ENCODE measurements at places on chromosomes 1 and 21.

DNA sequence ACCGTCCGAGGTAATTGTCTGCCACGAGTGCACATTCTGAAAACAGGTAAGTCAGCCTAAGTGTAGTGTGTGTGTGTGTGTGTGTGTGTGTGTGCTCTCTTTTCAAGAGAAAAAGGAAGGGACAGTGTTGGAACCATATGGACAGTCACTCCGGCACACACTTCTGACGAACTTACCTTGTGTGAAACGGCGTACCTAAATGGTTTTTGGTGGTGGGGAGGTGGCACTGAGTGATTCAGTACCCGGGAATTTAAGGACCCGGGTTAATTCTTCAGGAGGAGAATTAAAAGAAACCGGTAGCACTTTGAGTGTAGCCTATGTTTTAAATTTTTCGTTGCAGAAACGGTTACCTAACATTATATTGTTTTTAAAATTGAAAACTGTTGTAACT lies 286 bp downstream of the ODR4 start:
- no peaks in the 10 kb centered on the region for H3K27me3 ChIP-seq
- H3K27ac ChIP-seq: peak overlapping the region; percentile 81
- H3K36me3 ChIP-seq: no peaks in the 10 kb centered on the region
- H3K4me3 ChIP-seq: peak overlapping the region; percentile 8
- peaks cover 29% of the 10 kb centered on the region for H3K4me1 ChIP-seq

DNA sequence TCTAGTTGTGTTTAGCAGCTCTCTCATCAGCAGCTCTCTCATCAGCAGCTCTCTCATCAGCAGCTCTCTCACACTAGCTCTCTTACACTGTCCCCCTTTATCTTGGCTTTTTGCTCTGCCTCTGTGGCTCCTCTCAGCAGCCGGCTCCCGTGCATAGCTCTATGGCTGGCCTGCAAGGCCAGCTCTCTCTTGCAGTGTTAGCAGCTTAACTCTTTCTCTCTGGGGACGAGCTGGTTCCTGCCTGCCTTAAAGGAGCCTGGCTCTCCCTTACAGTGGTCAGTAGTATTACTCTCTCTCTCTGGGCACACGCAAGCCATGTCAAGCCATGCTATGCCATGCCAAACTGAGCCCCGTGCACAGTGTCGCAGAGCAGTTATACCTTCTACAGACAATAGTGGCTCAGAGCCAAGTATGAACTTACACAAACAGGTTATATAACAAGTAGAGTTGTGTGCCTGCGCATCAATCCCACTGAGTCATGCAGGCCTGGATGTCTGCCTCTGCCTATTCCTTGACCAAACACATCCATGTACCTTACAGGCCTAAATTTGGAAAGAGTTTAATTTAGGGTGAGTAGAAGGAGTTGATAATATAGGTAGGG lies 295.9 kb downstream of the TPR start:
- H3K36me3 ChIP-seq: no peaks in the 10 kb centered on the region
- H3K4me3 ChIP-seq: no peak overlapping the region
- no peak for DNase-seq
- H3K4me1 ChIP-seq: no peaks in the 10 kb centered on the region
- H3K27me3 ChIP-seq: no peaks in the 10 kb centered on the region

DNA sequence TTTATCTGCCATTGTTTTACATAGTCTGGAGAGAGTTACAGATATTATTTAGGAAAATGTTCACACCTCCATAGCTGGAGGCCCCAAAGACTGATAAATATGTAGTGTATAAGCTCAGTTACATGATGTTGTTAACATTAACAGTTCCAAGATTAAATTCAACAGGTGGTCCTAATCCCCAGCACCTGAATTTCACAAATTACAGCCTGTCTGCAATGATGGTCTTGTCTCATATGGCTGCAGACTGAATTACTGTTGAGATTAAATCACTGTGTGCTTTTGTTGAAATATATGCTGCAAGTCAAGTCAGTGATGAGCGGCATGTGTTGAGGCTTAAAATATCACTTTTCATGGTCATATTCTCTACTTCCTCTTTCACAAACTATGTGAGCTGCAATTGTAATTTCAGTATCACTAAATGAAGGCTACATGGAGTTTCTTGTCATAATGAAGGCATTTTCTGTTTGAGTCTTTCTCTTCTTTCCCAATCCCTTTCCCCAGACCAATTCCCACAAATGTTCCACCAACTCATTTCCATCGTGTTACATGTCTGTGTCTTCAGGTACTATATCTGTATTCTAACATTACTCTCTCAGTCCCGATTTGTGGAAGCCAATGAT lies 4.2 kb downstream of the ST6GALNAC5 start:
- no peak overlapping the region for H3K4me3 ChIP-seq
- H3K4me1 ChIP-seq: peaks cover 18% of the 10 kb centered on the region
- H3K36me3 ChIP-seq: no peaks in the 10 kb centered on the region
- no peak overlapping the region for H3K27ac ChIP-seq

GRCh38 chr1:26156285-26157038 lies 2.4 kb upstream of the FAM110D start:
- H3K27ac ChIP-seq: no peak overlapping the region
- peaks cover 7% of the 10 kb centered on the region for H3K4me1 ChIP-seq
- H3K4me3 ChIP-seq: no peak overlapping the region
- no peaks in the 10 kb centered on the region for H3K36me3 ChIP-seq

DNA sequence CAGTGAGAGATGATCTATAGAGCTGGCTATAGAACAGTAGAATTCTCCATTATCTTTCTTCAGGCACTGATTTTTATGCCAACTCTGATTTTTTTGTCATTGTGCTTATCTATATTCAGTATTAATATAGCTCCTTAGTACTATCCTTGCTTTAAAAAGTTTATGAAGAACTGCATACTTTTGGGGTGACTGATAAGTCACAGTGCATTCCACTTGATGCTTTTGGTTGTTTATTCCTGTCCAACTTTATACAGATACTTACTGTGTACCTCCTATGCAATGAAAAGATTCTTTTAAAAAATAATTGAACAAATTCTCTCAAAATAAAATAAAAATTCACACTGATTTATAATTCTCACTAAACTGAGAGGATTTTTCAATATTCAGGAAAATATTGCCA lies 71.6 kb downstream of the COL24A1 start:
- no peak overlapping the region for H3K4me3 ChIP-seq
- DNase-seq: no peak
- no peaks in the 10 kb centered on the region for H3K4me1 ChIP-seq
- H3K36me3 ChIP-seq: no peaks in the 10 kb centered on the region
- H3K27me3 ChIP-seq: no peaks in the 10 kb centered on the region

- H3K27me3 ChIP-seq: no peaks in the 10 kb centered on the region
- peak overlapping the region; percentile 39 for H3K4me3 ChIP-seq
- H3K4me1 ChIP-seq: peaks cover 11% of the 10 kb centered on the region
Measured at GRCh38 chr1:11664336-11665065, 501 bp downstream of the FBXO6 start.

GRCh38 chr1:51071291-51072042 lies 30.6 kb upstream of the C1orf185 start:
- no peak overlapping the region for H3K27ac ChIP-seq
- peaks cover 11% of the 10 kb centered on the region for H3K4me1 ChIP-seq
- DNase-seq: no peak
- H3K27me3 ChIP-seq: no peaks in the 10 kb centered on the region
- no peaks in the 10 kb centered on the region for H3K36me3 ChIP-seq
- H3K4me3 ChIP-seq: no peak overlapping the region

GRCh38 chr1:11100149-11100493 lies 452 bp upstream of the EXOSC10 start:
- no peak for DNase-seq
- peaks cover 19% of the 10 kb centered on the region for H3K4me1 ChIP-seq
- H3K4me3 ChIP-seq: no peak overlapping the region
- H3K27ac ChIP-seq: peak overlapping the region; percentile 86

GRCh38 chr1:31299365-31299764 lies 2.5 kb downstream of the ZCCHC17 start:
- H3K36me3 ChIP-seq: no peaks in the 10 kb centered on the region
- no peak overlapping the region for H3K27ac ChIP-seq
- H3K4me1 ChIP-seq: peaks cover 25% of the 10 kb centered on the region
- no peak for DNase-seq
- no peaks in the 10 kb centered on the region for H3K27me3 ChIP-seq

DNA sequence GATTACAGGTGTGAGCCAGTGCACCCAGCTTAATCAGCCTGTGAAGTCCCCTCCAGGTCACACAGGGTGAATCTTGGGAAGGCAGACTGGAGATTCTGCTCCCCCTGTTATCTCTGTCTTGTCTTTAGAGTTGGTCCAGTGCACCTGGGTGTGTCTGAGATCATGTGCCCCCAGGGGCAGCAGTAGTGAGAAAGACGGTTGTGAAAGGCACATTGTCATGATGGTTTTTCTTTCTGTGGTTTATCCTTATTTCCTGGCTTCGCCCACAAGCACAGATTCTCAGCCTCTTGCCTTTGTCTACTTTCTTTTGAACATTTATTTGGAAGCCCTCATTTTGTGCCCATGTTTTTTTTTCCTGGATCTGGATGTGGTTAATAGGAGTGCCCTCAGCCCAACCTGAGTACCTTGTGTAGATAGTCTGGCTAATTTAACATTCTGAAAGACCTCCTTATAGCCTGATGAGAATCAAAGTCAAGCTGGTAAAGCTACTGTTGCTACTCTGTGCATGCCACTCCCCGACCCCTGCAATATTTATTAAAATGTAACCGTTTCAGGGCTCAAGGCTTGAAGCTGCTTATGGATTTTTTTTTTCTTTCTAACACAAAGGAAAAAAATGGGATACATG lies 23.7 kb downstream of the UCK2 start:
- no peaks in the 10 kb centered on the region for H3K27me3 ChIP-seq
- H3K4me3 ChIP-seq: no peak overlapping the region
- H3K36me3 ChIP-seq: no peaks in the 10 kb centered on the region
- H3K27ac ChIP-seq: no peak overlapping the region

- DNase-seq: no peak
- H3K4me1 ChIP-seq: no peaks in the 10 kb centered on the region
- no peaks in the 10 kb centered on the region for H3K36me3 ChIP-seq
- H3K27me3 ChIP-seq: no peaks in the 10 kb centered on the region
- H3K4me3 ChIP-seq: no peak overlapping the region
- no peak overlapping the region for H3K27ac ChIP-seq
Measured at GRCh38 chr1:209324901-209325871, 258.3 kb upstream of the CAMK1G start.

- H3K4me3 ChIP-seq: peak within 1 kb of the TSS; percentile 47
- H3K27me3 ChIP-seq: no peaks in the 10 kb centered on the region
- H3K36me3 ChIP-seq: no peaks in the 10 kb centered on the region
- peaks cover 46% of the 10 kb centered on the region for H3K4me1 ChIP-seq
- peak within 1 kb of the TSS; percentile 74 for H3K27ac ChIP-seq
Measured at GRCh38 chr1:205849619-205850355, at the start of gene PM20D1. PM20D1 (minus strand) TSS chr1:205850132; CDS start chr1:205850072, 60 bp downstream.

- H3K4me3 ChIP-seq: no peak overlapping the region
- H3K4me1 ChIP-seq: no peaks in the 10 kb centered on the region
- no peaks in the 10 kb centered on the region for H3K36me3 ChIP-seq
- no peaks in the 10 kb centered on the region for H3K27me3 ChIP-seq
Measured at GRCh38 chr1:101697072-101697471, 299.7 kb downstream of the OLFM3 start.

GRCh38 chr1:224373008-224373590 lies 16.4 kb downstream of the CNIH4 start:
- no peaks in the 10 kb centered on the region for H3K27me3 ChIP-seq
- H3K27ac ChIP-seq: no peak overlapping the region
- H3K36me3 ChIP-seq: peaks cover 7% of the 10 kb centered on the region
- no peak overlapping the region for H3K4me3 ChIP-seq

DNA sequence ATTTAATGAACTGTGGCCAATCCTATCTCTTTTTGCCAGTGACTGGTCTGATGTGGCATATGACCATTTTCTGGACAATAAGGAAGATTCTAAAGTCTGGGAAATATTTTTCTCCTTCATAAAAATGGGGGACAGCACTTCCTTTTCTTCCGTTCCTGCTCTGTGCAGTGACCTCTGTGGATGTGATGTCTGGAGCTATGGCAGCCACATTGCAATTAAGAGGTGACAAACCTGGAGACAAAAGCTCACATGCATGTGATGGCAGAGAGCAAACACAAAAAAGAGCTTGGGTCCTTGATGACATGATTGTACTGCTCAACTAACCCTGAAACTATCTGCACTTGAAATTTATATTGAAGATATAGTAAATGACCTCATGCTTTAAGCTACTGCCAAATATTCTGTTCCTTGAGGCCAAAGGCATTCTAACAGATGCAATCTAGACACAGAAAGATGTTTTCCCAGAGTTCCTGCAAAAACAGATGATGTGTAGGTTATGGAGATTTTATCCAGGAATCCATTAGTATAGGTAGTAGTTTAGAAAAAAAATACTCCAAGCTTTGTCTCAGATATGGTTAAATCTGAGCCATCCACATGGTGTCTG lies 2.2 kb upstream of the MAGI3 start:
- H3K27ac ChIP-seq: peak overlapping the region; percentile 98
- H3K4me1 ChIP-seq: peaks cover 16% of the 10 kb centered on the region

DNA sequence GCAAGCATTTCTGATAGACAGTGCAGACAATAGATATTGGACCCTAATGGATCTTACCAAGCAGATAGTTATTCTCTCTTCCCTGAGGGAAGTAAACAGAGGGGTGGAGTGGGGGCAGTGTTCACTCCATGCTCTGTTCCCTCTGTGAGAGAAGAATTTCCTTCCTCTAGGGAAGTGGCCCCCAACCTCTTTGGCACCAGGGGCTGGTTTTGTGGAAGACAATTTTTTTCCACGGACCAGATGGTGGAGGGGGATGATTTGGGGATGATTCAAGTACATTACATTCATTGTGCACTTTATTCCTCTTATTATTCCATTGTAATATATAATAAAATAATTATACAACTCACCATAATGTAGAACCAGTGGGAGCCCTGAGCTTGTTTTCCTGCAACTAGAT lies 459.9 kb downstream of the ADGRL2 start:
- no peak overlapping the region for H3K4me3 ChIP-seq
- DNase-seq: no peak
- no peaks in the 10 kb centered on the region for H3K36me3 ChIP-seq
- no peaks in the 10 kb centered on the region for H3K4me1 ChIP-seq
- H3K27me3 ChIP-seq: no peaks in the 10 kb centered on the region
- H3K27ac ChIP-seq: no peak overlapping the region

GRCh38 chr1:175363031-175363430 lies 170.5 kb upstream of the KIAA0040 start:
- no peaks in the 10 kb centered on the region for H3K36me3 ChIP-seq
- no peaks in the 10 kb centered on the region for H3K27me3 ChIP-seq
- H3K4me3 ChIP-seq: no peak overlapping the region
- H3K4me1 ChIP-seq: no peaks in the 10 kb centered on the region
- H3K27ac ChIP-seq: no peak overlapping the region

DNA sequence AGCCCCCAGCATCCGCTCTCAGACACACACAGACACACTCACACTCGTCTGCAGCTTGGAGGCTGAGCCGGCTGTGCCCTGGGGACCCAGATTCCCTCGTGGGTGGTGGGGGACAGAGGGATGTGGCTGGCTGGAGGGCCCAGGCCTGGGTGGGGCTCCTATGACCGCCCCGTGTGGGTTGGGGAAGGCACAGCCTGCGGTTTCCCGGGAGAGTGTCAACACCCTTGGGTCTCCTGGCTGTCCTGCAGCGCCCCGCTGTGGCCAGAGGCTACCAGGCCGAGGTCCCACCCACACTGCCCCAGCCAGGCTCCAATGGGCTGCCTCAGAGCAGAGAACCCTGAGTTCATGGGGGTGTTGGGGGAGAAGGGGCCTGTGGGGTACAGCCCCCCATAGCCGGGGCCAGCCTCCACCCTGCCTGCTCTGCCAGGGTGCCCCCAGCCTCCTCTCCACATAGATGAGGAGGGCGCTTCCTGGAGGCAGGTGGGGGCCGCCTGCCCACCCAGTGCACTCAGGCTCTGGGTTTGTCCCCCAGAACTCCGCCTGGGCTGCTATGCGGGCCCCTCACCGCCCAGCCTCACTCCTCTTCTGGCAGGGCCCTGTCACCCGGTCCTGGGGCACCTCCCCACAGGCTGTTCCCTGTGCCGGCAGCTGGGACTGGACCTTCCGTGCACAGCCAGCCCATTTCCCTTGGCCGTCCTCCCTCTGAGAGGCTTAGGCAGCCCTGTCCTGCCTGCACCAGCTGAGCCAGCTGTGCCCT lies at the start of gene TTC34:
Gene TTC34, minus strand, starts transcription at position 159 of the 757 bp plus-strand sequence. CDS start 866 bp downstream, outside the sequence.
- peaks cover 10% of the 10 kb centered on the region for H3K4me1 ChIP-seq
- H3K27ac ChIP-seq: no peak within 1 kb of the TSS
- no peaks in the 10 kb centered on the region for H3K36me3 ChIP-seq
- H3K4me3 ChIP-seq: no peak within 1 kb of the TSS
